ENCODE measurements at places on chromosomes 7 and 10. TPM values are rescaled to one million over a fixed set of nuclear protein-coding genes. Genes with fewer than 3 reads are reported as not detected.

GRCh38 chr10:132628966-132629900 lies 91.6 kb downstream of the INPP5A start:
- H3K4me1 ChIP-seq: peaks cover 25% of the 10 kb centered on the region
- H3K27me3 ChIP-seq: no peaks in the 10 kb centered on the region
- DNase-seq: no peak
- H3K27ac ChIP-seq: peak overlapping the region; percentile 53
- H3K36me3 ChIP-seq: no peaks in the 10 kb centered on the region

DNA sequence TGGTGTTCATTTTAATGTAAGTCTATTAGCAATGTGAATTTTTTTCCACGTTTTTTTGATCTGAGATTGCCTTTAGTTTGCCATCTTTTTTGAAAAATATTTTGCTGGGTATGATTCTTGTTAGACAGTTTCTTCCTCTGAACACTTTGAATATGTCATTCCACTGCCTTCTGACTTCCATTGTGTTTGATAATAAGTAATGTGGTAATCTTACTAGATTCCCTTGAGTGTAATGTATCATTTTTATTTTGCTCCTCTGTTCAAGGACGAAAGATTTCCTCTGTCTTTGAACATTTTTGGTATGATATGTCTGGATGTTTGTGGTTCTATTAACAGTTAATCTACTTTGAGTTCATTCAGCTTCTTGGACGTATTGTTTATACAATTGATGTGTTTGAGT lies 371.4 kb downstream of the SUGCT start:
- DNase-seq: no peak
- no peak overlapping the region for H3K27ac ChIP-seq

CDK14 gene
- 13.7 TPM for total RNA-seq

- H3K4me3 ChIP-seq: no peak overlapping the region
- H3K36me3 ChIP-seq: no peaks in the 10 kb centered on the region
- no peak for DNase-seq
- no peak overlapping the region for H3K27ac ChIP-seq
- H3K27me3 ChIP-seq: no peaks in the 10 kb centered on the region
- H3K4me1 ChIP-seq: no peaks in the 10 kb centered on the region
Measured at GRCh38 chr7:80230327-80230726, 95.7 kb downstream of the GNAI1 start.

DRGX gene
- total RNA-seq: not detected

DNA sequence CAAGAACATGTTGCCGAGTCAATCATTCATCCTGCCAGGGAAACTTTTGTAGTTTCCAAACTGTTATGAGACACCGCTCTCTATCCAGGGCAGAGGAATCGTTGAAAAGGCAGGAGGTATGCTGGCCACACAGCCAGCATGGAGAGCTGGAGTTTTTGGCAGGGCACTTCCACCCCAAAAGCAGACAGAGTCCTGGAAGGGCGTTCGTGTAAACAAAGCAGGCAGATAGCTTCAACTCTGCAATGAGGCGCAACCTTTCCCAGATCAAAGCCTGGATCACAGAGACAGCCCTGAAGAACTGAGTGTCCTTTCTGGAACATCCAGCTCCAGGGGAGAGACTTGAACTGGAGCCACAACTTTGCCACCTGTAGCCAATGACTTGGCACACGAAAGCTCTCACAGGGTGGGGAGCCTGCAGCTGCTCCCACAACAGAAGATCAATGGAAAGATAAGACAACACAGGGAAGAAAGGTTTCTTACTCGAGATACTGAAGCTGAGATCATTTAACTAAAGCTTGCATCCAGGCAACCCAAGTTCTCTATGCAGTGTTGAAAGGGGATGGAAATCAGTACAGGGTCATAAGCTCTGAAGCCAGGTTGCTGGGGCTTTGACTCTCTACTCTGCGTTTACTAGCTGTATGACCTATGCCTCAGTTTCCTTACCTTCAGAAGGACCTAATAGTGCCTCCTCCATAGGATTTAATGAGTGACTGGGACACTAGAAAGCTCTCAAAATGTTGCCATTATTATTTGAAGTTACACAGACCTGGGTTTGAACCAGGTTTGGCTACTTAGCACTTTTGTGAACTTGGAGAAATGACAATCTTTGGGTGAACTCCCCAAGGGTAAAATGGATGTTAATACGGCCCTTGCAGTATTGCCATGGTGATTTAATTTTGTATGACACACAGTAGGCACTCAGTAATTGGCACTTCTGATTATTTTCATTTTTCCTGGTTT lies 434.8 kb upstream of the NPVF start:
- H3K4me3 ChIP-seq: no peak overlapping the region
- no peaks in the 10 kb centered on the region for H3K27me3 ChIP-seq
- peak overlapping the region; percentile 57 for H3K27ac ChIP-seq
- H3K4me1 ChIP-seq: no peaks in the 10 kb centered on the region

DNA sequence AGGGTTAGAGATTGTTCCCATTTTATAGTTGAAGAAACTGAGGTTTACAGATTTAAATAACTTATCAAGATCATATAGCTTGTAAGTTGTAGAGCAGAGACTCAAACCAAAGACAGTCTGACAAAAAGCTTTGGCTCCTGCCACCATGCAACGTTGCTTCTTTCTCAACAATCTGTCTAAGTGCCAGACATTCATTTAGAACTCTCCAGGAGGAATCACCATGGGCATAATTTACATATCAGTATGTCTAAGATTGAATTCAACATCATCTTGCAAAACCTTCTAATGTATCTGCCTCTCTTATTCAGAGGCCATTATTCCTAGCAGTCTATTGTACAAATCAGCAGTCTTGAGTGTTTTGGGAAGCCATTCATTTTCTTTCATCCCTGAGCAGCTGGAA lies 163.5 kb upstream of the PLXDC2 start:
- no peak overlapping the region for H3K27ac ChIP-seq
- no peak overlapping the region for H3K4me3 ChIP-seq
- DNase-seq: no peak
- no peaks in the 10 kb centered on the region for H3K27me3 ChIP-seq
- no peaks in the 10 kb centered on the region for H3K36me3 ChIP-seq

GRCh38 chr7:71739520-71740173 lies 607.7 kb downstream of the GALNT17 start:
- no peak for DNase-seq
- no peaks in the 10 kb centered on the region for H3K4me1 ChIP-seq
- no peaks in the 10 kb centered on the region for H3K36me3 ChIP-seq
- H3K4me3 ChIP-seq: no peak overlapping the region
- H3K27ac ChIP-seq: no peak overlapping the region

PRKG1 gene
- 2.7 TPM for total RNA-seq

FOXL3 gene
- total RNA-seq: not detected

DNA sequence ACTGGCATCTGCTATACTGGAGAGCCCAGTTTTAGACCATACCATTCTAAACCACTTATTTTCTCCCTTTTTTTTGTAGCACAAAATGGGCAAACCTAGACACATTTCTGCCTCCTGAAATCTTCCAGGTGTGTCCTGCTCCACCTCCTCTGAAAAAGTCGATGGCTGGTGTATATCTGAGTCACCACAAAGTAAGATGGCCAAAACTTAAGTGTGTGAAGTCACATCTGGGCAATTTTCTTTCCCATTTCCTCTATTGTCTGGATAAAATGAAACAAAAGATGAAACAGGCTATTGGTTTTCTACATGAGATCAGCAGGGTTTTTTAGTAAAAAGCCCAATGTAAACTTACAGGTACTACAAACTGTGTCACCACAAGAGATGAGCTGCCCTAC lies 65.5 kb downstream of the OSBPL3 start:
- DNase-seq: no peak
- no peaks in the 10 kb centered on the region for H3K27me3 ChIP-seq
- H3K4me3 ChIP-seq: no peak overlapping the region
- no peaks in the 10 kb centered on the region for H3K4me1 ChIP-seq

ARMH3 gene
- 20.5 TPM for total RNA-seq

PSD gene
- 10.9 TPM for total RNA-seq

SCIN gene
- 7.6 TPM for total RNA-seq

- H3K27me3 ChIP-seq: no peaks in the 10 kb centered on the region
- no peak overlapping the region for H3K27ac ChIP-seq
- DNase-seq: no peak
- H3K4me3 ChIP-seq: no peak overlapping the region
- no peaks in the 10 kb centered on the region for H3K36me3 ChIP-seq
Measured at GRCh38 chr7:141126107-141126506, 52.2 kb downstream of the TMEM178B start.

SEMA3C gene
- total RNA-seq: 147 TPM

All from prostate gland (tissue), 2 donors.